ENCODE measurements at places on chromosomes 7 and 10.

- no peak for DNase-seq
Measured at GRCh38 chr10:73763343-73763742, 18.5 kb upstream of the CHCHD1 start.

DNA sequence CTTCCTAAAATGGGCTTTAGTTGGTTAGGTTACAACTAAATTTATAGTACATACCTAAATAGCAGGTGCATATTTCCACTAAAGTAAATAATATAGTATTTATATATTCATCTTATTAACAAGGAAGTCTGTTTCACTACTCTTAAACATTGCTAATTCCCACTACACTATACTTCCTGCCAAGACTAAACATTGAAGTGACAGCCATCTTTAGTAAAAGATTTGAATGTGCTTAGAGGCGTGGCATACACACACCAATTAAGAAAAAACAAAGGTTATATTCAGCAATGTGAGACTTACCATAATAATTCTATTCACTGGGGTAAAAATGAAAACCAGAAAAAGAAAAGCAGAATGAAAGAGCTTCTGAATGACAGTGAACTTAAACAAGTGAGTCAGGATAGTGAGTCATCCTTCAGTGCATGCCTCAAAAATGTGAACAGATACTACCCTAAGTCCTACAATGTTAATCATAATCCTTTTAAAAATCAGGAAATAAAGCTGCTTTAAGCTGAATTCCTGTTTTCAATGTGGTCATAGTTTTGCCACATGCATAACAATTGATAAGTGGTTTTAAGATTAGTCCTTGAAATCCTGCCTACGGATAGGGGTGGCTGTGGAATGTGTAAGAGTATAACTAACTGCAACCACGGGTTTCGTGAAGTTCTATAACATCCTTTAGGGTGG, 59.4 kb downstream of the USP6NL start:
- no peak for DNase-seq

GRCh38 chr7:42161110-42161509, 75.9 kb downstream of the GLI3 start:
- DNase-seq: no peak

- DNase-seq: no peak
Measured at GRCh38 chr7:78197447-78197846, 398.9 kb downstream of the PHTF2 start.

GRCh38 chr10:77841711-77842375, 84.7 kb downstream of the DLG5 start:
- no peak for DNase-seq

DNA sequence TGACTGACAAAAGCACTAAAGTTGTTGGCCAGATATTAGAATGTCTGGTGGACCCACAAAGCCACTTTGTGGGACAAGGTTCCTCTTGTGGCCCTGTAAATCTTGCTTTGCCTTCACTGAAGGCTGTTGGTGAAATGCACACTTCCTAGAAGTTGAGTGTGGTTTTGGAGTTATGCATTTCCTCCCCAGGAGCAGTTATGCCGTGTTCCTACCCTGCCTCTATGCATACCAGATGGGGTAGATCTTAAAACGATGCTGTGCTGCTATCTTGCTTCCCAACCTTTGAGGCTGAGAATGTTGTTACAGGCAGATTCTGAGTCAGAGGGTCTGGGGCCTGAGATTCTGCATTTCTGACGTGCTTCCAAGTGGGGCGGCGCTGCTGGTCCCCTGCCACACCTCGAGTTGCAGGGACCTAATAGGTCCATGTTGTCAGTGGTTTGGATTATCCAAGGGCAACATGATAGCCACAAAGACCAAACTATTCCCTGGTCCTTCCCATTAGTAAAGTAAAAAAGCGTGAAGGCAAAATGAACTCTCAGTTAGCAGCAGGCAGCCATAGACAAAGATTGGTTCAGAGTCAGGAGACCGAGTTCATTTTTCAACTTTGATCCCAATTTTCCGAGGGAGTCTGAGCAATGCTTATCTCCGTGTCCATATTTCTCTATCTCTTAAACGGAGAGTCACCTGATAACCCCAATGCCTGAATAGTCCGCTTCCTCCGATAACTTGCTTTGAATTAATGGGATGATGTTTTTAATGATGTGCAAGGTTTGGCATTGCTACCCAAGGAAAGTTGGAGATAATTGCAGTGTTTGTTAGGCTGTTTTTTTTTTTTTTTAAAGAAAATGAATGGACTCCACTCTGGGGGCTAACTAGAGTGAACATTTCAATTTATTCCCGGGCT, 55.8 kb downstream of the CDHR3 start:
- DNase-seq: no peak

DNA sequence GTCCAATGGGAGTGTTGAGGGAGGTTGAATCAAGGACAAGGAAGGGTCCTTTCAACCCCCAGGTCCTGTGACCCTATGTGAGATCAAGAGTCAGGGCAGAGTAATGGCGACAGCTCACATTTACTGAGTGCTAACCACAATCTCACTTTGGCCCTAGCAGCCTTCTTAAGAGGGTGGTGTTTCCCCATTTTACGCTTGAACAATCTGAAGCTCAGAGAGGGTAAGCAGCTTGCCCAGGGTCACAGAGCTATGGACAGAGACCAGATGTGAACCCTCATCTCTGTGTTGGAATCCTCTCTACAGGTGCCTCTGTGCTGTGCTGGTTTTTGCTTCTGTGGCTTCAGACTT, 102.0 kb downstream of the GRK5 start:
- no peak for DNase-seq

DNA sequence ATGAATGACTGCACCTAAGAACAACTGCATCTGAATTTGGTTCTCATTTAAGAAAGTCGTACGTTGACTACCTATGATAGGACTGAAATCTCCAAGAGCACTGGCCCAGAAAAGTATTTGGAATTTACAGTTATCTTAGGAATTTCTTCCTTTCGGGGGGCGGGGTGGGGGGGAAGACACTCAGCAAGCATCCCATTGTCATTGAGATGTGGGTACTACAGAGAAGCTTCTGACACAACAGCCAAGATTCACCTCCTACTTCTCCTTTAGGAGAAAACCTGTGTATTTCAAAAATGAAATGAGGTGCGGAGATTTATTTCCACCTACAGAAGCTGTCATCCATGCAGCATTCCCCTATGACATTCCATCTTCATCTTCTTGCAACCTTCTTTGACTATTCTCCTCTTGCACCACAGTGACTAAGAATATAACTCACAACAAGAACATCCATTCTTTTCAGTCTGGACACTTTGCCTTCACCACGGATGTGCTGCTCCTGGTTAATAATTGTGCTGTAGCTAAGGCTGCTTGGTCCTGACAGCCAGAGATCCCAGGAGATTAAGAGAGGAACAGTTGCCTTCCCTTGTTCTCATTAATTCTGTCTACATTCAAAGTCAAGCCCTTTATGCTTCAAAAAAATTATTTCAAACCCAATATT, 98.4 kb upstream of the FRMD4A start:
- no peak for DNase-seq

Data from stimulated activated CD4-positive, alpha-beta T cell treated with anti-CD3 and anti-CD28 coated beads, Interleukin-2, amount 100 ng/mL, for 24 hours (primary cell).